ENCODE measurements at places on chromosomes 5 and 9. TPM values are rescaled to one million over a fixed set of nuclear protein-coding genes. Genes with fewer than 3 reads are reported as not detected.

- no peak for DNase-seq
These were observed 58.5 kb downstream of the APTX start for GRCh38 chr9:32942755-32943460.

DNA sequence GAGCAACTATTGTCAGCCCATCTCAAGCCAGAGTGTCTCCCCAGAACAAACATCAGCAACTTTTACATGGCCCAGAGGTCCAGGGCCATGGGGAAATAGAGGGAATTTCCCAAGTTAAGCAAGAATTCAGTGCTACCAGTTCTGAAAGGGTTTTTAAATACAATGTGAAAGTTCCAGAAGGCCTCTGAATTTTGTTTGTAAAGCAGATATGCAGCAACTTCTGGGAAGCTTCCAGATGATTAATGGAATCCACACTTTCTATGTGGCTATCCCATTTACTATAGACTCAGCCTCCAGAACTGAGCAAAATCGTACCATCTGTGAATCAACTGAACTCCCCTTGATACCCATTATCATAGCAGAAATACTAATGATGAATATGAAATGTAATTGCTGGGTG, 93.8 kb downstream of the FEM1C start:
- no peak for DNase-seq

DNA sequence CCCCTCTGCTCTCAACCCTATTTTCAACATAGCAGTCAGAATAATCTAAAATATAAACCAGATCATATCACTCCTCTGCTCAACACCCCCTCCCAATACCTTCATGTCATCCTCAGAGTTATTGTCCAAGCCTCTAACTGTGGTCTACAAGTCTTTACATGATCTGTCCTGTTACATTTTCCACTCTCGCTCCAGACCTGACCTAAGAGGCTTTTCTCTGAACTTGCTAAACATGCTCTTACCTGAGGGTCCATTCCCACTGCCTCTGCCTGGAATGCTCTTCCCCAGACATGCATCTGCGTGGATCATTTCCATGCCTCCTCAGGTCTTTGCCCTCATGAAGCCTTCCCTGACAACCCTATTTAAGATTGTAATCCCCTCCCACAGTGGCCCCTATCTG, 12.0 kb downstream of the NIPSNAP3B start:
- no peak for DNase-seq

- DNase-seq = peak; percentile 83
These were observed at the start of gene MAP1B for GRCh38 chr5:72107131-72107900. MAP1B (plus strand) TSS chr5:72107475; CDS start chr5:72107532, 57 bp downstream.

DNA sequence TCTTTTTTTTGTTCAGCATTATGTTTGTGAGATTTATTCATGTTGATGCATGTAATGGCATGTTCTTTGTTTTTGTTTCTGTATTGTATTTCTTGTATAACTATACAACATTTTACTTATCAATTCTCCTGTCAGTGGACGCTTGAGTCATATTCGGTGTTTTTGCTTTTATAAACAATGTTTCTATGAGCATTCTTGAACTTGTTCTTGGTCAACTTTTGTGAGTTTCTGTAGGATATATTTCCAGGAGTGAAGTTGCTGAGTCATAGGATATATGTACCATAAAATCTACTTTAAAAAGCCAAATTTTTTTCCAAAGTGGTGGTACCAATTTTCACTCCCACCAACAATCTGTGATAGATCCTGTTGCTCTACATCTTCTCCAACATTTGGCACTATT, 104.8 kb downstream of the VCAN start:
- DNase-seq = no peak

AUH gene
- total RNA-seq = 43.8 TPM

- DNase-seq = peak; percentile 21
These were observed 99.7 kb upstream of the CCL21 start for GRCh38 chr9:34809504-34810186.

DNA sequence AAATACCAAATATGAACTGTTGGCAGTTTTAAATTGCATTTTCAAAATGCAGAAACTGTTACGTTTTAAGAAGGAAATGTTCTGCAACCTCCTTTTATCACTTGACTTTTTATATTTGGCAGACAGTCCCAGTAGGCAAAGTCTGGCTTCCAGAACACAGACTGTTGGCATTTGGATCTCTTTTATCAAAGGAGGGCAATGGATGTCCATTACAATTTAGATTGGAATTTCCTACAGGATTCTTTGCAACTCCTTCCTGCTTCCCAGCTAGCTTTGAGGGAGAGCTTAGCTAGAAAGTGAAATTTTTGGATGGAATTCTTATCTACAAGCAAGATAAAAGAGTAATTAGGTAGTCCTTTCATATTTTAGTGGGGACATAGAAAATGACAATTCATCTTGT, 142.6 kb downstream of the SLF1 start:
- no peak for DNase-seq

DNA sequence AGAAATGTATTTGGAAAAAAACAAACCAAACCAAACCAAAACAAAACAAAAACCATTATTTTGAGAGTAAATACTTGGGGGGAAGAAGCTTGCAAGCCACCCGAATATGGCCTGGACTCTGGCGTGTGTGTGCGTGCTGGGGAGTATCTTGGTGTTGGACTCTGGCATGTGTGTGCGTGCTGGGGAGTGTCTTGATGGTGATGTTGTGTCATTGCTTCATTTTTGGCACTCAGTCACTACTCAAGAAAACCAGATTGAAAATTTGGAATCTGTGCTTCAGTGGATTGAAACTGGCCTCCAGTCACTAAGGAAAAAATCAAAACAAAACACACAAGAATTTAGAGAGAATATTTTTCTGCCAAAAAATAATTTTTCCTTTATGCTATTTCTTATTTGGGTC, 76.1 kb downstream of the ARRDC3 start:
- peak; percentile 61 for DNase-seq

GRCh38 chr5:150057052-150057451, 29.3 kb downstream of the CSF1R start:
- DNase-seq = no peak

DNA sequence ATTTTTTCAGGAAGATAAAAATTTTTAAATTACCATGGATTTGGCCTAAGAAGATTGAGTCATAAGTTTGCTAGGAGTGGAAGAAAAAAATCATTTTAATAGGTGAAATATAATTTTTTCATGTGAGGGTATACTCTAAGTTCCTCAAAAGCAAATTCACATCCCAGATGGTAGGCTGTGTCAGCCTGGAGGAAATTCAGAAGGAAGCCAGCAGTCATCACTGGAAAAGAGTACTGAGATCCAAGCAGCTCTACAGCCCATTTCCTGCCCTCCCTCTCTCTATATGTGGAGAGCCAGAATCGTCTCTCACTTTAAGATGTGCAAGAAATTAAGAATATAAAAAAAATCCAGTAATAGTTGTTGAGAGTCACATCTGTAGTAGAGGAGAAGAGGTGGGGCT, 126.5 kb upstream of the CDH18 start:
- DNase-seq = no peak

NUP214 gene
- 27.4 TPM for total RNA-seq

DNA sequence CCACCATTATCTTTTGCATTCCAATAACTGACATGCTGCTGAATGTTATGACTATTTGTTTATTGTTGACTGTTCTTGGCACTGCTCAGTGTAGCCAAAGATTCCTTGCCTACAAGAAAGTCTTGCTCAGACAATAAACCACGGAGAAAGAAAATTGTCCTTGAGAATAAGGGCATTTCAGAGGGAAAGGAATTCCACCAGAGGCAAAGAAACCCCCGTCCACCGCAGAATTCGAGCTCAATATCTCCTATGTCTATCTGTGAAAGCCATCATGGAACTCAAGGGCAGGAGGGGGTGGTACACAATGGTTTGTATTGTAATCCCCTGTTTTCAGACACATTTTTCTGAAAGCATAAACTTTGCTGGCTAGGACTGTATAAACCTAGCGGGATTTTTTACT, 70.3 kb upstream of the ADAMTS16 start:
- no peak for DNase-seq

DNA sequence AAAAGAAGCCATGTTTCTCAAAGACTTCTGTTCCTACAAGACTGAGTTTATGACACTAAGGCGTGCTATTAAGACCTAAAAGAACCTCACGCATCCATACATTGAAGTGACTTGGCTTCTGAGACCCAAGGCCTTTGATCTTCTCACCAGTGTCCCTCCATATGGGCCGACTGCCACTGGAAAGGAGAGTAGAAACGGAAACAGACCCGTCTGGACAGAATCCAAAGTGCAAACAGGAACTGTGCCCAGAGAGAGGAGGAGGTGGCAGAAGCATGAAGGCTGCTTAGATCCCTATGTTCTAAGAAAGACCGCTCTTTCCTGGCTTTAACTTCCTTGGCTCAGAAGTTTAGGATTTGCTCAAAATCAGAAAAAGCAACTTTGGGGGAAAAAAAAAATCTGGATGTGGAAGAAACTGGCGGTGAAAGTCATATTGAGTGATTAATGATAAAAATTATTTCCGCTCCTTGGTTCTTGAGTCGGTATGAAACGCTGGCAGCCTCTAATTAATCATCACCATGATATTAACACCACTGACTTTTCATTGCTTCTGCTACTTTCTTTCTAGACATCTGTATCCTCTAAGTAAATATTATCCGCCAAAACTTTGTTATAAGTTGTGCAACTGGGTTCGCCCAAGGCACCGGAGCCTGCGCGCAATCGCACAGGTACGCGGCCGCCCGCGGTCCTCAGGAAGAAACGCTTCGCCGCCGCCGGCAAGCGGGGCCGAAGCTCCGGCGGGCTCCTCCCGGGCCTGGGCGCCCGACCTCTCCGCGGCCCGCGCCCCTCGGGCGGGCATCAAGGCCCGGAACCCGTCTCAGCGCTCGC, 726 bp downstream of the DAP start:
- DNase-seq = peak; percentile 72

SPARC gene
- total RNA-seq = 1,607 TPM

ENTR1 gene
- total RNA-seq = 22.6 TPM

TNFSF15 gene
- total RNA-seq = 1.8 TPM

DNA sequence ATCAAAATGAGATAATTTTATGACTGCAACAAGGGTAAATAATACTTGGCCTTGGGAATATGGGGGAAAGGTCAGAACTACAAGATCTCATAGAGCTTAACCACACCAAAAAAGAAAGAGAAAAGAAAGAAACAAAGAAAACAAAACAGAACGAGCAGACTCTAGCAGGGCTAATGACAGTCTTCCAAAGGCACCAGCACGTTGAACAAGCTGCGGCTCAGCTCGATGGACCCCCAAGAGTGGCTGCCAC, 689 bp downstream of the AK3 start:
- DNase-seq = peak; percentile 54

DNA sequence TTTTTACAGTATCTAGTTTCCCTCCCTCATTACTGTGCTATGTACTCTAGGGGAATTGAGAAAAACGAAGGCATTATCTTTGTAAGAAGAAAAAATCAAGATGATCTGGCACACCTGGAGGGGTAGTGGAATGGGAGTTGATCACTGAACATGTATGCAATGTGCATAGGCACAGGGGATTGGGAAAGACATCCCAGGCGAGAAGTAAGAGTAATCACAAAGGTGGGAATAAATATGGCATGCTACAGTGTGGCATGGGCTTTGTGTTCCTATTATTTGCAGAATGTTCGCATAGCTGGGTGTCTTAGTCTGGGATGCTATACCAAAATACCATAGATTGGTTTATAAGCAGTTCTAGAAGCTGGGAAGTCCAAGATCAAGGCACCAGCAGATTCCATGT, 130.6 kb downstream of the SMARCA2 start:
- DNase-seq = no peak

GRCh38 chr5:111229871-111230810, 6.0 kb downstream of the CAMK4 start:
- DNase-seq = no peak

DNA sequence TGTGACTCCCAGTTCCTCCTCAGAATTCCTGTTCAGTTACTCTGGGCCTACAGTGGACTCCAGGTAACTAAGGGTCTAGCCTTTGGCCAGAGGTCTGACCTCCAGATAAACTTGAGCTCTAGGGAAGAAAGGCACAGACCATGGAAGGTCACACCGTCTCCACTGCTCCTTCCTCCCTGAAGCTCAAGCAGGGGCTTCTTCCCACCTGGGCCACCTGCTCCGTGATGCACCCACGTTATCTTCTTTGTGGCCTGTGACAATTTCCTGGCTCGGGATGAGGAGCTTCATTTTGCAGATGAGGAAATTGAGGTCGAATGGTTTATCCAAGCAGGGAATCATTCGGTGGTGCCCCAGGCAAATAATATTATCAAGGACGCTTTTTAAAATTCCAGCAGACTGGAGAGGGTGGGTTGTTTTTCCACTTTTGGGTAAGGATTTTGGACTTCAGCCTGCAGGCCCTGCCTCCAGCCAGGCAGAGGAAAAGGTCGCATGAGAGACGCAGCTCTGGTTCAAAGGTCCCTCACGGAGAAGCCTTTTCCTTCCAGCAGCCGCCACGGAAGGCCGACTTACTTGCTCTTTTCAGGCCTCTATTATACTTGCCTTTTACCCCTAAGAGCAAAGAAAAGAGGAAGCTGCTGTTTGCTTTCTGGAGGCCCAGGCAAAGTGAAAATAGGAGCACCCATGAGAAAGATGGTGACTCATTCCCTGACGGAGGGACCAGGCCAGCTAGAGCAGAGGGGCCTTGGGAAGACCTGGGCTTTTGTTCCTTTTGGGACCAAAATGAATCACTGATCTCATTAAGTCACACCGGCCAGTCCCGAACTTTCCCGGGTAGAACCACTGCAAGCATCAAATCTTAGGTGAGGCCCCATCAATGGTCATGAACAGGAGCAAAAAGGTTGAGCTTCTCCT, 22.8 kb upstream of the DUSP1 start:
- no peak for DNase-seq

FOXD4L4 gene
- total RNA-seq = not detected

GRCh38 chr5:95847261-95847592, 24.7 kb upstream of the GLRX start:
- DNase-seq = no peak

GRCh38 chr9:108125625-108126024, 636.1 kb upstream of the KLF4 start:
- DNase-seq = no peak

GRCh38 chr5:98066910-98067309, 706.6 kb upstream of the RGMB start:
- no peak for DNase-seq

DNA sequence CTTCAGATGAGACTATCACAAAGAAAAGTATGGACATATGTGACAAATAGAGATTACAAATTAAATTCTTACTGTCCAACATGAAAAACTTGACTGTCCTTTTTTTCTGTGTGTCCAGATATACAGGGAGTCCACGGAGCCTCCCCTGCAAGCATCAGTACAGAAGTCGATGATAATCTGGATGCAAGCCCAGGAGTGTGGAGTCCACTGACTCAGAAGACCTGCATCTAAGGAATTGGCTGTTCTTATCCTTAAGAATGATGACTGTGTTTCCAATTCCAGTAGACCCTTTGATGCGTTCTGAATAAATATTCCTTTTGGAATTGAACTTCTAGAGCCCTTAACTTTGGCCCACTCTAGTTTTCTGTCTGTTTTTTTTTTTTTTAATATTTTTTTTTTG, 56.7 kb upstream of the TAF11L2 start:
- DNase-seq = no peak

Measured in tongue (tissue), 3 donors.